Trophoblast cell (in vitro differentiated cells and primary cell): ENCODE measurements at places on chromosomes 11 and 22.
A peak's percentile ranks its signal among the peaks of the same experiment; 100 is the strongest.

DNA sequence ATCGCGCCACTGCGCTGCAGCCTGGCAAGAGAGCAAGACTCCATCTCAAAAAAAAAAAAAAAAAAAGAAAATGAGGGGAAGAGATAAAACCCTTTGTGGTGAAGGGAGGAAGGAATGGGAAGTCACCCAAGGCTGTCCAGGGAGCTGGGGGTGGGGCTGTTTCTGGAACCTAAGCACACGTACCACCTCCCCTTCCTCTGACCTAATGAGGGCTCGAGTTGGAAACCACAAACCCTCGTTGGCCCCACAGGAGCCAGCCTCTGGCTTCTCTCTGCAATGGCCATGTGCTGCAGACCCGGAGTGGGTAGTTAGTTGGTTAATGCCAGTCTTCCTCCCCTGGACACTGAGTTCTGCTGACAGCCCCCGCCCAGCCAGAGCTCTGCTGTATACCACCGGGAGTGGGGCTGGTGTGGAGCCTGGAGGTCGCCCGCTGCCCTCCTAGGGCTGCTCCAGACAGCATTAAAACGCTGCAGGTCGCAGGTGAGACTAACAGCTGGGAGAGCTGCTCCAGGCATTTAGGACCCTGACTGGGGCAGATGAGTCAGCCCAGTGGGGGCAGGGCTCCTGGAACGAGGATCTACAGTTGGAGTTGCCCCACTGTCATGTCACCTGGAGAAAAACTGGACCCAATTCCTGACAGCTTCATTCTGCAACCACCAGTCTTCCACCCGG, at the start of gene LGALS12:
LGALS12 (plus strand) TSS at position 228 of the 672 bp plus-strand sequence; CDS start at position 603, 375 bp downstream.
- H3K27me3 ChIP-seq = no peaks in the 10 kb centered on the region
- H3K27ac ChIP-seq = no peak within 1 kb of the TSS
- H3K4me1 ChIP-seq = peaks cover 9% of the 10 kb centered on the region
- no peaks in the 10 kb centered on the region for H3K36me3 ChIP-seq
- H3K4me3 ChIP-seq = no peak within 1 kb of the TSS
- DNase-seq = no peak

DNA sequence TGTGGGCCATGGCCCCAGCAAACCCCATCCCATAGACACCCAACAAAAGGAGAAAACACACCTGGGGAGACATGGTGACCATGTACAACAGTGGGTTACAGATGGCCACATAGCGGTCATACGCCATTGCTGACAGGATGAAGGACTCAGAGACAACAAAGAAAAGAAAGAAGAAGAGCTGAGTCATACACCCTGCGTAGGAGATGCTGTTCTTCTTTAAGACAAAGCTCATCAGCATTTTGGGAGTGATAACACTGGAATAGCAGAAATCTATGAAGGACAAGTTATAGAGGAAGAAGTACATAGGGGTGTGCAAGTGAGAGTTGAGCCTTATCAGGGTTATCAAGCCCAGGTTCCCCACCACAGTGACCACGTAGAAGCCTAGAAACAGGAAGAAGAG, 4.9 kb downstream of the OR8B8 start:
- no peak overlapping the region for H3K4me3 ChIP-seq
- no peak overlapping the region for H3K27ac ChIP-seq
- no peaks in the 10 kb centered on the region for H3K27me3 ChIP-seq

DNA sequence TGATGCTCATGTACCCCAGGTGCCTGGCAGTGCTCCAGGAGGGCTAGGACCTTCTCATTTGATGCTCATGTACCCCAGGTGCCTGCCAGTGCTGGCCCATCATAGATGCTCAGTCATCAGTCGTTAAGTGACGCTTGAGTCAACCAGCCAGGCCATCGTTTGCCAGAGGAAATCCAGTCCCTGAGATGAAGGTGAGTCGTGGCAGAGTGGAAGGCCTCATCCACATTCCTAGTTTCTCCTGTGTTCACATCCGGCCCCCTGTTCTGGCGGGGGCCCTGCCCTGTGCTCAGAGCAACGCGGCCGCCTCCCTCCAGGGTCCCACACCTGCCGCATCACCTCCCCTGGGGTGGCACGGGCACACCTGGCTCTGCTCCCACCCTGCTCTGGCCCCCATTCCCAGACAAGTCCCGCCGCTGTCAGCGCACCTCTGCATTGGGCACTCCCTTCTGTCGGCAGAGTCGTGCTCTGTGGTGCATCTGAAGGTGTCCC, 279.9 kb downstream of the BRD1 start:
- H3K4me1 ChIP-seq = peaks cover 17% of the 10 kb centered on the region
- no peaks in the 10 kb centered on the region for H3K27me3 ChIP-seq
- no peak for DNase-seq
- no peaks in the 10 kb centered on the region for H3K36me3 ChIP-seq

DNA sequence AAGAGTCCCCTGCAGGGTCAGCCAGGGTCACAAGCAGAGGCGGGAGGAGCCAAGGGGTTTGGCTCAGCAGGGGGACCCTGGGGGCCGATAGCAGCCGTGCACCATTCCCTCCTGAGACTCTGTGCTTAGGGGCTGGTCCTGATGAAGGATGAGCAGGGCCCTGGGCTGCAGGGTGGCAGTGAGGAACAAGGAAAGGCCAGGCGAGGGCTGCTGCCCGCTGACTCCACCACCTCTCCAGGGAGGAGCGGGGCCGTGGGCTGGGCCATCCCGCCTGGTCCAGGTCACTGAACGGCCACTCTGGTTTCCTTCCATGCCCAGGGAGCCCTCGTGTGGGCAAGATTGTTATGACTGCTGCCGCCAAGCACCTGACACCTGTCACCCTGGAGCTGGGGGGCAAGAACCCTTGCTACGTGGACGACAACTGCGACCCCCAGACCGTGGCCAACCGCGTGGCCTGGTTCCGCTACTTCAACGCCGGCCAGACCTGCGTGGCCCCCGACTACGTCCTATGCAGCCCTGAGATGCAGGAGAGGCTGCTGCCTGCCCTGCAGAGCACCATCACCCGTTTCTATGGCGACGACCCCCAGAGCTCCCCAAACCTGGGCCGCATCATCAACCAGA, 9.2 kb upstream of the NDUFS8 start:
- peak; percentile 66 for DNase-seq
- no peak overlapping the region for H3K4me3 ChIP-seq
- H3K4me1 ChIP-seq = peaks cover 15% of the 10 kb centered on the region
- no peaks in the 10 kb centered on the region for H3K36me3 ChIP-seq
- no peaks in the 10 kb centered on the region for H3K27me3 ChIP-seq

DNA sequence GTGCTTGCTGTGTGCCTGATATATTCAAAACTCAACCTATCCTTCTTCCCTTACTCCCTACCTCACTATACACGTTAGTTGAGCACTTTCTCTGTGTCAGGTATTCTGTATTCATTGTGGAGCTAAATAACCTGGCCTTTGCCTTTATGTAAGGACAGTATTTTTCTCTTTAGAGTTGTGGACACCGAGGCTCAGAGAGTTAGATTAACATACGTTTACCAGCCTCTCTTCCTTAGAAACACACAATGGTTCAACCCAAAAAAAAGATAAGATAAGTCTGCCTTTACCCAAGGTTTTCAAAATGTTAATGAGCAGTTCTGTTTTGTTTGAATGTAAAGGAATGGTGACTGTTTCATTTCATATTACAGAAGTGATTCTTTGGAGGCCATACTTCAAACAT, 45.0 kb downstream of the CBL start:
- no peaks in the 10 kb centered on the region for H3K4me1 ChIP-seq
- H3K4me3 ChIP-seq = no peak overlapping the region
- no peaks in the 10 kb centered on the region for H3K27me3 ChIP-seq
- no peak overlapping the region for H3K27ac ChIP-seq

- H3K4me3 ChIP-seq = no peak overlapping the region
- H3K4me1 ChIP-seq = peaks cover 9% of the 10 kb centered on the region
- H3K27ac ChIP-seq = no peak overlapping the region
- no peaks in the 10 kb centered on the region for H3K27me3 ChIP-seq
- no peak for DNase-seq
Observed at GRCh38 chr22:36478966-36479365, 2.5 kb downstream of the TXN2 start.

- DNase-seq = no peak
- no peak overlapping the region for H3K4me3 ChIP-seq
- H3K27me3 ChIP-seq = no peaks in the 10 kb centered on the region
Observed at GRCh38 chr22:18906896-18907295, 776 bp downstream of the DGCR6 start.

DNA sequence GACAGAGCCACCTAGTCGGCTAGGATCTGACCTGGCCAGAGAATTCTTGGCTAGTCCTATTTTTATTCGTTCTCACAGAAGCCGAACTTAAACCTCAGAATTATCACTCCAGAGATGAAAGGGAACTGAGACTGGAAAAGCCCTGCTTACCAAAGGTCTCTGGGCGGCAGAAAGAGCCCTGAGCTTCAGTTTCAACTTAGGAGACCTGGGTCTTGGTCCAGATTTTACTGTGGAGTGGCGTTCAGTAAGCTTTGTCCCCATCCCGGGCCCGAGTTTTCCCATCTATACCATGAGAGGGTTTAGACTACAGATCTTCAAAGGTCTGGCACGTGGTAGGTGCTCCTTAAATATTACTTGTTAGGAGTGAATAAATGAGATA, 516 bp downstream of the NEU3 start:
- H3K4me1 ChIP-seq = no peaks in the 10 kb centered on the region
- no peaks in the 10 kb centered on the region for H3K27me3 ChIP-seq
- no peak overlapping the region for H3K27ac ChIP-seq
- no peak for DNase-seq

GRCh38 chr22:24455751-24456426, 28.5 kb downstream of the ADORA2A start:
- no peaks in the 10 kb centered on the region for H3K4me1 ChIP-seq
- H3K27me3 ChIP-seq = no peaks in the 10 kb centered on the region
- H3K27ac ChIP-seq = no peak overlapping the region
- no peak overlapping the region for H3K4me3 ChIP-seq
- no peaks in the 10 kb centered on the region for H3K36me3 ChIP-seq

GRCh38 chr11:123407130-123407995, 22.7 kb upstream of the GRAMD1B start:
- no peaks in the 10 kb centered on the region for H3K27me3 ChIP-seq
- DNase-seq = peak; percentile 84
- H3K4me3 ChIP-seq = no peak overlapping the region
- no peaks in the 10 kb centered on the region for H3K4me1 ChIP-seq

DNA sequence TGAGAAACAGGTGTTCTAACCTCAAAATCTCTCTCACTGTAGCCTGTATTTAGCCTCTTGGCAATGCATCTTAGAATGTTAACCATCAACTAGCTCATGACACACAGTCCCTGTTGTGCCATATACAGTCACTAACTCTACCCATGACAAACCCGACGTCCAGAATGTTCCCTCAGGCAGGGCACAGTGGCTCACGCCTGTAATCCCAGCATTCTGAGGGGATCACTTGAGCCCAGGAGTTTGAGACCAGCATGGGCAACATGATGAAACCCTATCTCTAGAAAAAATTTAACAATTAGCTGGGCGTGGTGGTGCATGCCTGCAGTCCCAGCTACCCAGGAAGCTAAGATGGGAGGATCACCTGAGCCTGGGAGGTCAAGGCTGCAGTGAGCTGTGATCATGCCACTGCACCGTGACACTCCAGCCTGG, 18.2 kb upstream of the CCDC34 start:
- DNase-seq = peak; percentile 90
- peaks cover 6% of the 10 kb centered on the region for H3K36me3 ChIP-seq
- no peak overlapping the region for H3K4me3 ChIP-seq

- H3K4me1 ChIP-seq = peaks cover 4% of the 10 kb centered on the region
- DNase-seq = peak; percentile 64
- H3K4me3 ChIP-seq = peak overlapping the region; percentile 95
- no peak overlapping the region for H3K27ac ChIP-seq
- no peaks in the 10 kb centered on the region for H3K27me3 ChIP-seq
Observed at GRCh38 chr11:76861490-76861953, 804 bp downstream of the ACER3 start.

- no peaks in the 10 kb centered on the region for H3K27me3 ChIP-seq
- peaks cover 6% of the 10 kb centered on the region for H3K4me1 ChIP-seq
- no peak overlapping the region for H3K27ac ChIP-seq
- no peaks in the 10 kb centered on the region for H3K36me3 ChIP-seq
- DNase-seq = no peak
Observed at GRCh38 chr22:25970374-25970911, 198.8 kb upstream of the SEZ6L start.

GRCh38 chr11:12657336-12657735, 16.9 kb upstream of the TEAD1 start:
- H3K36me3 ChIP-seq = no peaks in the 10 kb centered on the region
- peak; percentile 77 for DNase-seq
- no peaks in the 10 kb centered on the region for H3K27me3 ChIP-seq
- H3K27ac ChIP-seq = no peak overlapping the region
- no peak overlapping the region for H3K4me3 ChIP-seq

- no peak overlapping the region for H3K4me3 ChIP-seq
- no peaks in the 10 kb centered on the region for H3K36me3 ChIP-seq
- peak; percentile 96 for DNase-seq
- peak overlapping the region; percentile 64 for H3K27ac ChIP-seq
Observed at GRCh38 chr11:35337136-35337913, 82.0 kb downstream of the SLC1A2 start.
